ENCODE measurements at places on chromosomes 4 and X.

GRCh38 chrX:117335209-117335608, 781.4 kb downstream of the KLHL13 start:
- DNase-seq: no peak

DNA sequence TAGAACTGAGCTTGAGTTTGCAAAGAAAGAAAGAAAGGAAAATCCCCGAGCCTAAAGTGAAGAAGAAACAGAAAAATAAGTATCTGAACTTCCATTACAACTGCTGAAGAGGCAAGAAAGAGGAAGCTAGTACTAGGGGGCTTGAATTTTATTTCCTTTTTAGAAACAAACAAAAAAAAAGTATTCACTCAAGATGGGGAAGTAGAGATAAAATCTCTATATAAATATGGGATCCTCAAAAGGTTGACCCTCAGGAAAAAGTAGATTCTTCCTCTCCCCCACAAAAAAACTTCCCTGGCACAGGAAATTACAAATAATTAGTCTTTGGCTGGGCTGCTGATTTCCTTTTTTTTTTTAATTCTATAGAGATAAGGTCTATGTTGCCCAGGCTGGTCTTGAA, 16.0 kb downstream of the LRBA start:
- no peak for DNase-seq

DNA sequence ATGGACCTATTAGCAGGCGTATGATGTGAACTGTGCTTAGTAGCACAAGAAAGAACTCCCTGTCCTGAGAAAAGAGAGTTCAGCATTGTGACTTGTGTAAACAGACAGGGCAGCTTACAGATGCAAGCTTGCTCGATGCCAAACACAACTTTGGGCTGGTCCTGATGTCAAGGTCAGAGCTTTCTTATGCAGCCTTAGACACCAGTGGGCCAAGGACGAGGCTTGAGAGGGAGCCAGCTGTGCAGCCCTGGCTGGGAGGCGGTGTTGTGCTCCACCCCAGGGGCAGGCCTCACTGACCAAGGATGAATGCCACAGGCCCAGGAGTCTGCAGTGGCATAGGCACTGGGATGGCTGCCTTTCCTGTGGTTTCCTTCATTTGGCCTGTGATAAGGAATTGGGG, 35.4 kb downstream of the JADE1 start:
- no peak for DNase-seq

- DNase-seq: no peak
These were observed 112.4 kb upstream of the CBR4 start for GRCh38 chr4:169122422-169122821.

DNA sequence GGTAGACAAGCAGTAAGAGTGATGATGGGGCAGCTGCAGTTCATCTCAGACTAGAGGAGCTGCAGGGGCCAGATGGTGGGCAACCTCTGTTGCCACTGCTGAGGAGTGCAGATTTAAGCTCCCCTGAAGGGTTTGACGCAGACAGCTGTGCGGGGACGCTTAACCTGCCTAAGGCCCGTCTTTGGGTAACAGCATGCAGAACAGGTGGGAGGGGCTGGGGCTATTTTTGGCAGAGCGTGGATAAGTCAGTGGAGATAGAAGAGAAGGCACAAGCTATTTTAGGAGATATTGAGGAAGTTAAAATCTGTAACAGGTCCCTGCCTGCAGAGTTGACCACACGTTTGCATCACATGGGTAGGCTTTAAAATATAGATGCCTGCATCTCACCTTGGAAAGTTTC, 10.5 kb downstream of the CD99 start:
- no peak for DNase-seq

- DNase-seq: no peak
These were observed 43.5 kb downstream of the CLCN3 start for GRCh38 chr4:169663831-169664230.

DNA sequence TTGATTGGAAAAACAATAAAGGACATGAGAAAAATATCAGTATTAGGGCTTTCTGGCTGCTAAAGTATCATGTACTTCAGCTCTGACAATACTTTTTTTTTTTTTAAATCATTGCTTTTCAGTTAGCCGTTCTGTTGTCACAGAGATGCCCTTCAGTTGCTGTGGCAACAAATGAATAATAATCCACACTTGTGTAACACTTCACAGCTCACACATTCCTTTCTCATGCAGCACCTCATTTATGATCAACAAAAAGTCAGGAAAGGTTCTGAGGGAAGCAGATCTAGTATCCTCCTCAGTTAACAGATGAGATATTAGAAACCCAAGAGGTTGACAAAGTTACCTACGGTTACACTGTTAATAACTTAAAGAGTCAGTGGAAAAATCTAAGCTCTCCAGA, 444.2 kb upstream of the SLIT2 start:
- DNase-seq: no peak

- DNase-seq: no peak
These were observed 39.6 kb downstream of the HTRA3 start for GRCh38 chr4:8308856-8309771.

DNA sequence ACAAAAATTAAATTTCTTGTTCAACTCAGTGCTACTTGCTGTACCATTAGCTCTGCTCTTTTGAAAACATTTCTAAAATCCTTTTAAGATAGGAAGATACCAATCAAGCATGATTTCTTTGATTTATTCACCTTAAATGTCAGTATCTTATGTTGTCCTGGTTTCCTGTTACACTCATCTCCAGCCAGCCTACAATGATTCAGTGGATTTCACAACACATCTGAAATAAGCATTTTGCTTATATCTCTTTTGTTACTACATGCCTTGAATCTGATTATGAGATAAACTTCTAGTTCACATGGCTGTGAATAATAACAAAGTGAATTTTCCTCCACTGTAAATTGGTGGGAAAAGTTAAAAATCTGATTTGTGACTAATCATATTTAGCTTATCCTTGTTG, 112.5 kb upstream of the BMP3 start:
- no peak for DNase-seq

DNA sequence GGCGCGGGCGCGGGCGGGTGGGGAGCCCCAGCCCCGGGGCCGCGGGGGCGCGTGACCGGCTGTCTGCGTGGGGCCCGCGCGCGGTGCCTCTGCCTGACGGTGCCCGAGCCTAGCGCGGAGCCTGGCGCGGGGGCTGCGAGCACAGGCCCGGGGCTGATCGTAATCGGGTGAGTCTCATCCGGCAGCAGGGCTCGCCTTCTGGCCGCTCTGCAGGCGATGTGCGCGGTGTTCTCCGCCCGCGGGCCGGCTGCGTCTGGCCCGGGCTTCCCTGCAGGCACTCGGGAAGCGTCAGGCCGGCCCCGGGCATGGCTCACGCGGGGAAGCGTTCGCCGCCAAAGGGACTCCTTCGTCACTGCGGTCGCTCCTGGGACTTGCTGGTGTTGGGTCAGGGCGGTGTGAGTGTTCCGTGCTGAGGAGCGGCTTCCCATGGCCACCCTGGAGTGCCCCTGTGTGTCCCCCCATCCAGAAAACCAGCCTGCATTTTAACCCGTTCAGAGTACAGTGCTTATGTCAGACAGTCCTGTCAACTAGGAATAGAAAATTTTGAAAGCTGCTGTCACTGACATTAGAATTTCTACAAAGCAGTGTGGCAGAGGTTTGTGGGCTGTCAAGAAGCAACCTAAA, 40.6 kb downstream of the FAM149A start:
- DNase-seq: no peak

DNA sequence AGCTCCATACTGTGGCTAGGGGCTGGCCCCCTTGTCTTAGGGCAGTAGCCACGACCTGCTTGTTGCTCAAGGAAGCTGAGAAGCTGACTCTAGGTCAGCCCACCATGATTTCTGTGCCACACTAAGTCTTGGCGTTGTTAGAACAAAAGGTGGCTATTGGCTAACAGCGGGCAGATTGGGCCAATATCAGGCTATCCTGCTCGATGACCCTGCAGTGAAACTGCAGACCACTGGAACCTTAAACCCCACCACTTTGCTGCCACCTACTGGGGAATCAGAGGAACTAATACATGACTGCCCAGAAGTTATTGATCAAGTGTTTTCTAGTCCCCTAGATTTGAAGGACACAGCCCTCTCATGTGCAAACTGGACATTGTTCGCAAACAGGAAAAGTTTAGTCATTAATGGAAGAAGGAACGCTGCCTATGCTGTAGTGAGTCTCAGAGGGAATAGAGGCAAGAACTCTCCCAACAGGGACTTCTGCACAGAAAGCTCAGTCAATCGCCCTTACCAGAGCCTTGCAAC, 17.0 kb upstream of the PAPSS1 start:
- DNase-seq: no peak
